ENCODE measurements at places on chromosomes 6 and 20.

DNA sequence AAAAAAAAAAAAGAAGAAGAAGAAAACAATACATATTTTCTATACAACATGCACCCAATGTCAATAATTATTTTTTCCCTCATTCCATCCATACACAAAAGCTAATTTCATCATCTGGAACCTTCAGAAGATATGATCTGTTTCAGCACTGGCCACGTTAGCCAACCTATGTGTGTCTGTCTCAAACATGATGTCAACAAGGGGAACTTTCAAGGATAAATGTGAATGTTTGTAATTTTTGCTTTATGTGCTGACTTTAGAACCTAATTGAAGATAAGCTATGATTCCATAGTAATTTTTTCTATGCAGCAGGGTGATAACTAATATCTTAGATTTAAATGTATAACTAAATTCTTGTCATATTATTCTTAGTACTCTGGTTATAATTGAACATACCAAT, 37.9 kb downstream of the IPCEF1 start:
- DNase-seq: no peak

GRCh38 chr6:144543006-144543871, 258.1 kb downstream of the UTRN start:
- no peak for DNase-seq

DNA sequence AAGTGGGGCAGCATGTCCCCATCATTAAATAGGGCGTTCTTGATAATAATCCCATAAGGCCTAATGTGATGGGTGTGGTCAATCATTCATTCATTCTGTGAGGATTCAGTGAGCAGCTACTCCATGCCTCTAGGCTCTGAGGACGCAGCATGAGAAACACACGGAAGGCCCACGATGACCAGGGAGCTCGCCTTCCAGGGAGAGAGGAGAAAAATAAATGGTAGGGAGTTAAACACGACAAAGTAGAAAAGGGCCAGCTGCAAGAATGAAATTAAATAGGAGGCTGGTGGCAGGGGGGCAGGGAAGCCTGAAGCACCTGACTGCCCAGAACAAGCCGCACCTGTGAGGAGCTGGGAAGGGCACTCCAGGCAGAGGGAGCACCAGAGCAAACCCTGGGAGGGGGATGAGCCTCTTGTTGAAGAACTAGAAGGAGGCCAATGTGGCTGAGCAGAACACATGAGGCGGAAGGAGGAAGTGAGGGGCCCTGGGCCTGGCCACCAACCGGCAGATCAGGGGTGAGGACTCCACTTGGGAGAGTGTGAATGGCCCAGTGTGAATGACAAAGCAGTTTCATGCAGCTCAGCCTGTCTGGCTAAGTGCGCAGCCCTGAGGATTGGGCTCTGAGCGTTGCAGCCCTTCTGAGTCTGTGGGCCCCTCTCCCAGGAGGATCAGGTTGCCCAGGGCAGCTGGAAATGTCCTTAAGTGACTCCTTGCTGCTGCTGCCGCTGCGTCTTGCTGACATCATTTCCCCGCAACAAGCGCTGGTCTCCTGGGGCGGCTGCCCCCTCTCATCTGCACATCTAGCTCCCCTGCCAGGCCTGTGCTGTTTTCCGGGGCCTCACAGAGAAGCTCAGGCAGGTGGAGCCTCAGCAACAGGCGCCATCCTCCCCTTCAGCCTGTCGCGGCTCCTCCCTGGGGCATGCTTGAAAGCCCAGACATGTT, 99.9 kb downstream of the CDH26 start:
- peak; percentile 98 for DNase-seq

- peak; percentile 90 for DNase-seq
These were observed 215.0 kb upstream of the PLCB4 start for GRCh38 chr20:8853805-8854338.

DNA sequence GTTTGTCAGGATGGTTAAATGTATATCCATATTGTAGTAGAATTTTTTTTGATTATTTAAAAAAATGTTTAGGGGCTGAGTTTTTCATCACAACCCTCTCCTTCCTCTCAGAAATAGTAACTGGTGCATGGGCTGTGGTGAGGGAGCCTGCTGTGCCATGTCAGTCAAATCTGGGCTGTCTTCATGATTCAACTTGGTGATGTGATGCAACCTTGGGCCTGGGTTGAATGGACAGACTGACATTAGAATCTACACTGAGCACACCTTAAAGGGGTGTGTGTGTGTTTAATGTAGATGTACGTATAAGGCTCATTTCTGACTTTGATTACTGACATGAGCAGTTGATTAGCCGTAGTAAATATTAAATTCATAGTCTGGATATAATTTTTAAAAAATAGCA, 3.7 kb downstream of the TJAP1 start:
- DNase-seq: no peak

DNA sequence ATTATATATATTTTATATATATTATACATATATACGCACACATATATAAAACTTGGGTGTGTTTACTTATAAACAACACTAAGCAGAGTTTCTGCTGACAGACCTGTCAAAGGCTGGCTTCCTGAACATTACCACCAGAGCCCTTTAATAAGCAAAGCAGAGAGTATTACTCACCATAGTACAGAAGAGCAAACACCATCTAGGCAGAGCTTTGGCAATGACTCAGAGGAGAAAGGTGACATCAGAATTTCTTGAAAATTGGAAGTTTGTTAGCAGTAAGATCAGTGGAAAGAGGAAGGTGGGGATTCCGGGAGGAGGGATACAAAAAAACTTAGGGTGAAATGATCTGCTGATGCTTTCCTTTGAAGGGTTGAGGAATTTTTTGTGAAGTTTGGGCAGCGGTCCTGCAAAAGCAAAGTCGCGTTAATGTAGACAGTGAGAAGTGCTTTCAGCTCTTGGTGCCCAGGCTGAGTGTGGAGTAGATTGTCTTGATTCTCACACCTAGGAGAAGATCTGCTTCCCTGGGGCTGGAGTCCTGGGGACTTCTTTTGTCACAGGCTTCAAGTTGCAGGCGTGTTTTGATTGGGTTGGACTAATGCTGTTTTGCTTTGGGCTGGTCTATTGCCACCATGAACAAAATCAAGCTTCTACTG, 109.6 kb upstream of the BACH2 start:
- DNase-seq: no peak

DNA sequence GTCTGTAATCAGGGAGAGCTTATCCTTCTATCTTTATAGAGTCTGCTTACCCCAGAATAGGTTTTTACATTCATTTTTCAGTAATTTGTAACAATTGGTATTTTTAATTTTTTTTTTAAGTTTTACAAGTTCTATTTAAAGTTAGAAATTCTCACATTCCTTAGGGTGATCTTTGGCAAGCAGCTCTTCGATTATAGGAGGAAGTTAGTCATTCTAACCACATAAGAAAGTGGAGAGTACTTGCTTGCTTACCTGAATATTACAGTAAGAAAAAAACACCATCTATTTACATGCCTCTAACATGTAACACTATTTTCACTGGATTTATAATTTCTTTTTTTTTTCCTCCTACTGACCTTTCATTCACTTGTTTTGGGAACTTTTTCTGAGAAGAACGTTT, 6.7 kb downstream of the TSHZ2 start:
- DNase-seq: no peak

- peak; percentile 68 for DNase-seq
These were observed at the start of gene LY6G5C for GRCh38 chr6:31680226-31681134. LY6G5C (minus strand) TSS chr6:31681067; CDS start chr6:31680373, 694 bp downstream.

DNA sequence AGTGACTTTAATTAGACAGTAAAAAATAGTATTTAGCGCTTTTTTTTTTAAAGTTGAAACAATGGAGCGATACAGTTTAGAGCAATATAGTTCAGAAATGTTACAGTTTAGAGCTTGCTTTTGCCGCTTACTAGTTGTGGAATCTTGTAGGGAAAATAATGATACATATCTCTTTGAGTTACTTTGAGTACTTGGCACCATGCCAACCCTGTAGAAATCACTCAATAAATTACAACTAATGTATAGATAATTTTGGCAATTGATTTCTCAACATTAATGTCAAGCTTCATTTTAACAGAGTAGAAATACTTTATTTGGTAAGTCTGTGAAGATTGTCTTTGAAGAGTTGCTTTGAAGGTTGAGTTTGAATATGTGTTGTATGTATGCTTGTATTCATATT, 27.4 kb downstream of the CDC40 start:
- DNase-seq: no peak

DNA sequence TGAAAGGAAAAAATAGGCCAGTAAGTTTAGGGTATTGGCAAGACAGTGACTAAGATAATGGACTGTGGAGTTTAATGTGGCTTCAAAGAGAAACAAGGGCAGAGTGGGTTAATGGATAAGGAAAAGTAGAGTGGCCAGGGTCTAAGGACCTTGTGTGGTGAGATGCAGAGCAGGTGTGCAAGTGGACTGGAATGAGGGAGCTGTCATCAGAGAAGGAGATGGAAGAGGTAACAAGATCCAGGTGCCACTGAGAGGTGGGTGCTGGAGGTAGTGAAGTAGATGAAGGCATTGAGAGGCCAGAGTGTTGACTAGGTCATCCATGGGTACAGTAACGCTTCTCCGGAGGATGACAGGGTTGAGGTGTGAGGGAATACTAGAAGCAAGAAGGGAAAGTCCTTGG, 136.1 kb downstream of the QRSL1 start:
- no peak for DNase-seq

DNA sequence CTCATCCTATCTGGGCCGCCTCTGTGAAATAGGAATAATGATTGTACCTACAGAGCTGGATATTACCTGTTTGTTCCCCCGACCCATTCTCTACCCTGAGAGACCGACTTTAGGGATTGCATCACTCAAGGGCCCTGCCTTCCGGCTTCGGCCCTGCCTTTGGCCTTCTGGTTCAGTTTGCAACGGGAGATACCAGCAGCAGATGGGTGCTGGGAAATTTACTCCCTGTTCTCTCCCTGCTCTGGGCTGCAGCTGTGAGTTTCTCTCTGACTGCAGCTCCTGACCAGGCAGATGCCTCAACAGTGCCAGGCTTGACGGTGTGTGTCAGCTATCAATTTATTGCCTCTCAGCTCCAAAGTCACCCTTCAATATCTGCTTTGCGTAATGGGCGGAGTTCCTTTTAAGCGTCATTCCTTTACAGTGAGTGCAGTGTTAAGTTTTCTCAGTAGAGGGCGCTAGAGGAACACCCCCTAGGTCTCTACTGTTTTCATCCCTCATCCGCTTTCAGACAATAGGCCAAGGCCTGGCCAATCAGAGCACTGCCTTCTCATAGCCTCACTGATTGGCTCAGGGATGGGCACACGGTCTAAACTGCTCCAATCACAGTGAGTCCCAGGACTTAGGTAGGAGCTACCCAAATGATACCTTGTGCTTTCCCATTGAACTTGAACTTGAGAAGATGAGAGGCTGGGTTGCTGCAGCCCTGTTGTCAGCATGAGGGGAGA, 30.0 kb downstream of the KCNG1 start:
- peak; percentile 65 for DNase-seq

- peak; percentile 94 for DNase-seq
These were observed at the start of gene MTCL3 for GRCh38 chr6:127518710-127519468. MTCL3 (minus strand) TSS chr6:127519335.

DNA sequence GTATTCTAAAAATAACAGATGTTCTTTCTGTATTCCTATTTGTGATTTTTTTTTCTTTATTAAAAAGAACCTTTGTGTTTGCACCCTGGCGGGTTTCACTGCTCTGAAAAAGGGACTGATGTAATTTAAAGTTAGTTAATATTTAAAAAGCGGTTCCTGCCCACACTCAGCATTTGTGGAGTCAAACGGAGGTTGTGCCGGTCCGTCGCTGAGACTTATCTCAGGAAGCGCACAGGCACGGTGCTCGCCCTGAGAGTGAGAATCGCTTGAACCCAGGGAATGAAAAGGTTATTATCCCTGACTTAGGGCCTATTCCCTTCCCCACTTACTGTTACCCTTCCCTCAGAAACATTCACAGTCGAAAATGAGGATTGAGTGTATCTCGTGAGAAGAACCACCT, 366.7 kb downstream of the THBS2 start:
- DNase-seq: no peak

DNA sequence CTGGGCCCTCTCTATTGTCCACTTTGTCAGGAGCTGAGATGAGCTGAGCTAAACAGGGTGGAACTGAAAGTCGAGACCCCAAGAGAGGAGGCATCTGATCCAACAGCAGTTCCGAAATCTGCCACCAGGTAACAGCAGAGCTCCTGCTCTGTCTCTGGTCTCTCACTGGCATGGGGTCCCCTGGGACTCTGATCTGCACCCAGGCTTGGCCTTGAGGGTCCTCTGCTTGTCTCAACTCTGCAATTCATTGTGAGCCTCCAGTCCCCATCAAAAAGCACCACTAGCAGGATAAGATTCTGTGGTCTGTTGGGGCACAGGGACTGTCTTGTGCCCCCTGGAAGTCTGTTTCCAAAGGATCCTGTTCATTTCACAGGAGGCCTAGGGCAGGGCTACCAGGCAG, 62.5 kb upstream of the TOP1 start:
- DNase-seq: peak; percentile 12

DNA sequence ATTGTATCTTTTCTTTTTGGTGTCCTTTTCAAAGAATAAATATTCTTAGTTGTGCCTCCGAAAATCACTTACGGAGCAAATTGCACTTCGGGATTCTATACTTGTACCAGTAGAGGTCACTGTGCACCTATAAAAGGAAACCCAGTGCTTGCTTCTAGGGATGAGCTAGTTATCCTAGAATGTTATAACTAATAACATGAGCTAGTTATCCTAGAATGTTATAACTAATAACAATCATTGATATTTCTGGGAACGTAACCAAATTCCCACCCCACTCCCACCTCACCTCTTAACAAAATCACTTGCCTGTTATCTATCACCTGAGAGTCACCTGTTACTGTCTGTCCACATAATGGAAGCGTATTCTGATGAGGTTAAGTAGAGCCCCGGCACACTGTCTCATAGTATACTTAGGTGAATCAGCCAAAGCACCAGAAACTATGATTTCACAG, 126.9 kb upstream of the TIAM2 start:
- DNase-seq: peak; percentile 32

DNA sequence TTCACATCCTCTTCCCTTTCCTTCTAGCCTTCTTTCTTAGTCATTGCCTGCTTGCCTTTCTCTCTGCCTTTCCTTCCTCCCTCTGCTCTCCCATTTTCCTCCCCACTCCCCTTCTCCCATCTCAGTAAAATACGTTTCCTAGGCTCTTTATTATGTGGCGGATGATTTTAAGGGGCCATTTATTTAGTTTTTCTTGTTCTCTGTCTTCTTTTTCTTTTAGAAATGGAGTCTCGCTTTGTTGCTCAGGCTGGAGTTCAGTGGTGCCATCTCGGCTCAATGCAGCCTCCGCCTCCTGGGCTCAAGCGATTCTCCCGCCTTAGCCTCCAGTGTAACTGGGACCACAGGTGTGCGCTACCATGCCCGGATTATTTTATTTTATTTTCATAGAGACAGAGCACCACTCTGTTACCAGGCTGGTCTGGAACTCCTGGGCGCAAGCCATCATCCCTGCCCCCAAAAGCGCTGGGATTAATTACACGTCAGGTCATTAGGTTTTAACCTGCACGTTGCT, 1.5 kb downstream of the MTHFD1L start:
- no peak for DNase-seq

- DNase-seq: peak; percentile 41
These were observed 28.3 kb upstream of the PREP start for GRCh38 chr6:105431226-105431625.

- DNase-seq: no peak
These were observed 118.8 kb upstream of the ARID1B start for GRCh38 chr6:156658186-156658965.

Measured in NCI-H1417 (cell line).